NCI-H2081 treated with DMSO at 0.1 percent for 48 hours (cell line): ENCODE measurements at places on chromosomes 6 and 20.

- no peak for DNase-seq
These were observed 71.3 kb downstream of the EFHC1 start for GRCh38 chr6:52491203-52492069.

- no peak for DNase-seq
These were observed 351 bp downstream of the AURKA start for GRCh38 chr20:56391596-56392131.

DNA sequence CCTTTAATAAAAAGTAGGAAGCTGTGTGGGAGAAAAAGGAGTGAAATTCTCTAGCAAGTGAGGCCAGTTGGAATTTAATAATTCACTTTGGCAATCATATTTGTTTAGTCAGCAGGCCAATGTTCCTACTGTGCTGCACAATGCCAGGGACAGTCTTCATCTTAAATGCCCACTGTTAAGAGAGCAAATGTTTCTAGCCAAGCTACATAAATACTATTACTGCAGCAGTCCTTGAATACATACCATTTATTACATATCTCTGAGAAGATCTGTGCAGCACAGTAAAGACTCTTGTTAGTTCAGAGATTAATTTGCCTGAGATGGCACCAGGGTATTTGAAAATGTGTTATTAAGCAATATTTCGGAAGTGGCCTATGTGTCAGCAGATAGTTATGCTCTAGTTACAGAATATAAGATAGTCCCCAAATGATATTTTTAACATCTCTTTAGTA is 105.4 kb downstream of the OGFRL1 start:
- DNase-seq, result no peak

GRCh38 chr6:6626187-6626586 is 37.7 kb downstream of the LY86 start:
- DNase-seq, result no peak

DNA sequence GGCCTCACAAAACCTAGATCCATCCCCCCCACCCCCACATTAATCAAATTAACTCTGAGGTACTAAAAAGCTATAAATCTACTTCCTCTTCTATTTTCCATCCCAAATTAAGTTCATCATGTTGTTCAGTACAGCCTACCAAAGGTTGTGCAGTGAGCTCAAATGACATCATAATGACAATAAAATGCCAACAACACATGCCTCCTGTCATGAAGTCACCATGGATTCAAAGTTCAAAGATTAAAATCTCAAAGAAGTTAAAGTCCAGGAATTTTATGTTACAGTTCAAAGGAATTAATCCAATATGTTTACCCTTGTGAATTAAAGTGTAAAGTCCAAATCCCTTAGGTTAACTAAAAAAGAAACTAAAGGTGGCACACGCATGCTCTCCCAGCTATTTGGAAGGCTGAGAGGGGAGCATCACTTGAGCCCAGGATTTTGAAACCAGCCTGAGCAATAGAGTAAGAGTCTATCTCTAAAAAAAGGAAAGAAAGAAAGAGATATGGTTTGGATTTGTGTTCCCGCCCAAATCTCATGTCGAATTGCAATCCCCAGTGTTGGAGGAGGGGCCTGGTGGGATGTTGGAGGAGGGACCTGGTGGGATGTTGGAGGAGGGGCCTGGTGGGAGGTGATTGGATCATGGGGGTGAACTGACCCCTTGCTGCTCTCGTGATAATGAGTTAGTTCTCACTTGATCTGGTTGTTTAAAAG is 25.7 kb upstream of the SIRT5 start:
- no peak for DNase-seq

- no peak for DNase-seq
These were observed 76.0 kb upstream of the ADTRP start for GRCh38 chr6:11854408-11855165.

DNA sequence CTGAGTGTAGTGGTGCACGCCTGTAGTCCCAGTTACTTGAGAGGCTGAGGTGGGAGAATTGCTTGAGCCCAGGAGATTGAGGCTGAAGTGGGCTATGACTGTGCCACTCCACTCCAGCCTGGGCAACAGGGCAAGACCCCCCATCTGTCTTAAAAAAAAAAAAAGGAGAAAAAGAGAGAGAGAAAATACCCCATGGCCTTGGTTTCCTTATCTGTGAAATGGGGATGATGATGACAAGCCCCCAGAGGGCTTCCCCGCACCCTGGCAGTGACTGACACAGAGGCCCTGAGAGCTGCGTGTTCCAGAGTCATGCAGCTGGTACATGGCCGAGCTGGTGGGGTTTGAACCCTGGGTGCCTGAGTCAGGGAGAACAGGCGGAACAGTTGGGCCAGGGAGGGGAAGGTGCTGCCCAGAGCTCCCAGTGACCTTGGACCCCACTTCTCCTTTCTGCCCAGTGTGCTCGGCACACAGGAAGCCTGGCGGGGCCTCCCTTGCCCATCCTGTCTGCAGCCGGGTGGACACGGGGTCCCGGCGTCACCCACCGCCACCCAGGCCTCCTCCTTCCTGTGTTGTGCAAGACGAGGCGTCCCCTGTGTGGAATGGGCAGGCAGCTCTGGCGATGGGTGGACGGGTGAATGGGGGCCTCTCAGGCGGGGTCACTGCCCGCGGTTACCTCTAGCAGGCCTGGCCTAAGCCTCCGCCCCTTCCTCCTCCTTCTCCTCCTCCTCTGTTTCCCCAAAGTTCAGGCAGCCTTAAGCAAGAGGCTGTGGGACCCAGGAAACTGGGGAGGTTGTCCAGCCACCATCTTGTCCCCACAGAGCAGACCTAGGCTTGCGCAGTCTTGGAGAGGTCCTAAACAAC is 84.2 kb downstream of the CEBPB start:
- DNase-seq, result no peak

GRCh38 chr6:20169786-20170185 is 42.5 kb downstream of the MBOAT1 start:
- no peak for DNase-seq

DNA sequence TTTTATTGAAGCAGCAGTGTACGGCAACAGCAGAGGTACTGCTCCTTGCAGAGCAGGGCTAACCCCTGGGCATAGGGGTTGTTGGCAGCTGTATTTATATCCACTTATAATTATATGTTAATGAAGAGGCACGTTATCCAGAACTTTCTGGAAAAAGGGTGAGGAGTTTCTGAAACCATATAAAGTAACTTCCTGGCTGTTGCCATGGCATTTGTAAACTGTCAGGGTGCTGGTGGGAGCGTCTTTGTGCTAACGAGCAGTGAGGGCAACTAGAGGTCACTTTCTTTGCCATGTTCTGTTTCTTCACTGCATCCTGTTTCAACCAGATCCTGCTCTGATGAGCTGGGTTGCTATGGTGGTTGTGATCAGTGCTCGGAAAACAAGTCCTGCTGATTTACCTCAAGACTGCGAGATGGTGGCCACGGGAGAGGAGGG is 11.1 kb upstream of the ARFGEF2 start:
- DNase-seq, result no peak

DNA sequence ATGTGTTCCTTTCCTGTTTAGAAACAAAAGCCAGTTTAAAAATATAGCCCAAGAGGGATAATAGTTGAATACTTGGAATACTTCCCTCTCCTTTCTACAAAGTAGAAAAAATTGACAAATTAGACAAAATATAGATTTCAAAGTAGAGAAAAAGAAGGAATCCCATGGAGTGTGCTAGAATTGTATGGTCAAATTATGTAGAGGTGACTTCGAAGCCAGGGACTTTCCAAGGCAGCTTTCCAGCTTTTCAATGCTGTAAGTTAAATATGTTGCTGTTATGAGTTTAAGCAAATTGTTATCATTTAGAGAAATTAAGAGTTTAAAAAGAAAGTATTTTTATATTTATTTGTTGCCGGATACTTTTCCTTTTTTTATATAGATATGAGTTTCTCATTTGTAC is 415.5 kb upstream of the OPRM1 start:
- no peak for DNase-seq
